ENCODE measurements at places on chromosomes 13 and 19.
A peak's percentile ranks its signal among the peaks of the same experiment; 100 is the strongest.

DNA sequence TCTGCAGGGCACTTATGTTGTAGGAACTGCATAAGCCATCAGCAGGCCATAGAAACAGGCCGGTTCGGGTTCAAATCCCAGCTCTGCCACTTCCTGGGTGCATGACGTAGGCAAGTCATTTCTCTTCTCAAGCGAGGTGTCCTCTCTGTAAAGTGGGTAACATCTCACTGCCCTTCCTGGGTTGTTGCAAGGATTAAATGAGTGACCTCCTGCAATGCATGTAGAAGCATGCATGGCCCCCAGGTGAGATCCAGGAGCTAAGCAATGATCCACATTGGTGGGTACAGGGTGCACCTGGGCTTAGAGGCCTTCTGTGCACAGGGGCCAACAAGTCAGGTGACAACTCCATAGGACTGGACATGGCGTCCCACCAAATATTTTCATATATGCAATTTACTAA, 13.8 kb downstream of the PHLDB3 start:
- no peak for DNase-seq

GRCh38 chr19:46886546-46887239, 25.9 kb downstream of the ARHGAP35 start:
- DNase-seq: no peak

DNA sequence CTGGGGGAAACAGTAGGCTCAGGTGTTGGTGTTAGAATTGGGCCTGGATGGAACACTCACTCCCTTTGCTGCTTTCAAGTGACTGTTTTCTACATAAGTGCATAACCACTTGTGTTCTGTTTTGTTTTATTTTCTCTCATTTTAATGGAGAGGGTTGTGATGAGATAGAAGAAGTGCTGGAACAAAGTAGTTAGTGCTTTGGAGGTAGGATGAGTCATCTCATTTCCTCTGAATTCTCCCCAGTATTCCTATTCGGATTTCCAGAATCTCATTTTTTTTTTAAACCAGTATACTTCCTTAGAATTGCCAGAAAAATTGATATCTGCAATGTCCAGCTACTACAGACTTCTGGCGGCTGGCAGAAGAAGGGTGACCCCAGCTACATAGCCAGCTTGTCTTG, 575.9 kb downstream of the MYO16 start:
- no peak for DNase-seq

GRCh38 chr19:15456871-15457700, 7.3 kb downstream of the RASAL3 start:
- no peak for DNase-seq

DNA sequence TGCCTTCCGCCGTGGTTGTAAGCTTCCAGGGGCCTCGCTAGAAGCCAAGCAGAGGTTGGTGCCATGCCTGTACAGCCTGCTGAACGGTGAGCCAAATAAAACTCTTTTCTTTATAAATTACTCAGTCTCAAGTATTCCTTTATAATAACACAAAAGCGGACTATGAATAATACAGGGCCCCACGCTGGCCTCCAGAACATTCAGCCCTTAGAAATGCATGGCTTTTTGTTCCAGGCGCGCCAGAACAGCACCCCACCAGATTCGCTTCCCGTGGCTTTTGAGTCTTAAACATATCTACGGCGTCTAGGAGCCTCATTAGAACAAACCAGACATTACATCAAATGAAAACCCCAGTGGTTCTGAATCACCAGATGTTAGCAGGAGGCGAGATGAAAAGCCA, 75.1 kb downstream of the SLC15A1 start:
- no peak for DNase-seq

DNA sequence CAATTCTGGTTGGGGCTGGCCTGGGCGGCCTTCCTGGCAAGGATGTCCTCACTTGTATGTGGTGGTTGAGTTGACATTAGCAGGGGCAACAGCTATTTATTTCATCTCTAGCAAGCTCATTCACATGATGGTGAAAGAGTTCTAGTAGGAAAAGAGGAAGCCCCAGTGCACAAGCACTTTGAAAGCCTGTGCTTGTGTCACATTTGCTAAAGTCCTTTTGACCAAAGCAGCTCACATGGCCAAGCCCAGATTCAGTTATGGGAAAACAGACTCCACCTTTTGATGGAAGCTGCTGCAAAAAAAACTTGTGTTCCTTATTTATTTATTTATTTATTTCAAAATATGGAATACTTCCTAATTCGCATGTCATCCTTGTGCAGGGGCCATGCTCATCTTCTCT, 17.2 kb downstream of the GTF2F2 start:
- DNase-seq: no peak

DNA sequence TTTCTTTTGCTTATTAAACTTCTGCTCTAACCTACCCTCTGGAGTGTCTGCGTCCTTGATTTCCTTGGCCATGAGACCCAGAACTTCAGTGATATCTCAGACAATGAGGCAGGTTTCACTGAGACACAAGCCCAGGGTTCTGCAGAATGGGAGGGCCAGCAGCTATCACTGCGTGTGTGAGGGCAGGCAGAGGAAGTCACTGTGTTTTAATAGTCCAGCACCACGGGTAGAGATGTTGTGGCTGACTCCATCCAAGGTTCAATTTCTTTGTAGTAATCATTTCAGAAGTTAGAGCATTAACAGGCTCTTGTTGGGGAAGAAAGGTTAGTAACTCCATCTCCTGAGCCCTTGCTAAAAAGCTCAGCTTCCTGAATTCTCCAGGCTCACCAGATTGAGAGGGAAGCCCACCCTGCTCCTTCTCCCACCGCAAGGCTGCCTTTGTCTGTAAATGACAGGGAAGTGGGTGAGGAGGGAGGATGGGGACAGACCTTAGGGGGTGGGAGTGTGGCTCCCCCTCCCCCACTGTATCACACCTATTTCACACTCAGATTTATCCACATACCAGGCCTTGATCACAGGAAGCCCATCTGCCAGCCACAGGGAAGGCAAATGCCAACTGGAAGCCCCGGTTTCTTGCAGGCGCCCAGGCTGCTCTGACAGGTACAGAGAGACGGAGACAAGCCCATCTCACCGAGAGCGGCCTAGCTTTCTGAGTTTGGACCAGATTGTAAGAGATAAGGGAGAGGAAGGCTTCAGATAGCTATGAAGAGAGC, 2.1 kb downstream of the C19orf12 start:
- no peak for DNase-seq

GRCh38 chr19:10593820-10594637, 6.9 kb upstream of the AP1M2 start:
- DNase-seq: no peak

- DNase-seq: no peak
Observed at GRCh38 chr19:44846455-44847143, 502 bp downstream of the NECTIN2 start.

GRCh38 chr13:73107481-73107880, 48.7 kb downstream of the KLF5 start:
- DNase-seq: no peak

DNA sequence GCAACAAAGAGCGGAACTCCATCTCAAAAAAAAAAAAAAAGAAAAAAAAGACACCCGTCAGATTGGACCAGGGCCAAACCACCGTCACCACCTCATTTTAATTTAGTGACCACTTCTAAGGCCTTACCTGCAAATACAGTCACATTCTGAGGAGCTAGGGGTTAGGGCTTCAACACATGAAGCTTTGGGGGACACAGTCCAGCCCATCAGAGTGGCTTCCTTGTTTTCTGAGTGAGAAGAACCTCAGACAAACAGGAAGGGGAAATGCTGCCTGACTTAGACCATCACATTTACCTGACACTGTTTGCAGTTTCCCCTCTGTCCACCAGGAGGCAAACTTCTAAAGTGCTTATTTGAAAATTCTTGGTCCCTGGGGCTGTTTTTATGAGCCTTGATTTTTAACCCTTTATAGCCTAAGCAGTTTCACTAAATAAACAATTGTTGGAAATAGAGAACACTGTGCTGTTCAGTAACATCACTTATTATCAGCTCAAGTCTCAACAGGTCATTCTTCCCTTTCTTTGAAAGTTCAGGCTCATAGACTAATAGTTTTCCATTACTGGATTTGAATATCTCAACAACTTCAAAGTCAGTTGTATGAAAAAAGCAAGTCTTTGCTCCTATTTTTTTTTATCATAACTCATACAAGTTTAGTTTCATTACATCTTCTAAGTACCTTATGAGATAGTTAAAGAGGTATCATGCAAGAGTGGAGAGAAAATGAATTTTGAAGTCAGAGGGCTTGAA, 74.9 kb upstream of the WASF3 start:
- DNase-seq: peak; percentile 43

DNA sequence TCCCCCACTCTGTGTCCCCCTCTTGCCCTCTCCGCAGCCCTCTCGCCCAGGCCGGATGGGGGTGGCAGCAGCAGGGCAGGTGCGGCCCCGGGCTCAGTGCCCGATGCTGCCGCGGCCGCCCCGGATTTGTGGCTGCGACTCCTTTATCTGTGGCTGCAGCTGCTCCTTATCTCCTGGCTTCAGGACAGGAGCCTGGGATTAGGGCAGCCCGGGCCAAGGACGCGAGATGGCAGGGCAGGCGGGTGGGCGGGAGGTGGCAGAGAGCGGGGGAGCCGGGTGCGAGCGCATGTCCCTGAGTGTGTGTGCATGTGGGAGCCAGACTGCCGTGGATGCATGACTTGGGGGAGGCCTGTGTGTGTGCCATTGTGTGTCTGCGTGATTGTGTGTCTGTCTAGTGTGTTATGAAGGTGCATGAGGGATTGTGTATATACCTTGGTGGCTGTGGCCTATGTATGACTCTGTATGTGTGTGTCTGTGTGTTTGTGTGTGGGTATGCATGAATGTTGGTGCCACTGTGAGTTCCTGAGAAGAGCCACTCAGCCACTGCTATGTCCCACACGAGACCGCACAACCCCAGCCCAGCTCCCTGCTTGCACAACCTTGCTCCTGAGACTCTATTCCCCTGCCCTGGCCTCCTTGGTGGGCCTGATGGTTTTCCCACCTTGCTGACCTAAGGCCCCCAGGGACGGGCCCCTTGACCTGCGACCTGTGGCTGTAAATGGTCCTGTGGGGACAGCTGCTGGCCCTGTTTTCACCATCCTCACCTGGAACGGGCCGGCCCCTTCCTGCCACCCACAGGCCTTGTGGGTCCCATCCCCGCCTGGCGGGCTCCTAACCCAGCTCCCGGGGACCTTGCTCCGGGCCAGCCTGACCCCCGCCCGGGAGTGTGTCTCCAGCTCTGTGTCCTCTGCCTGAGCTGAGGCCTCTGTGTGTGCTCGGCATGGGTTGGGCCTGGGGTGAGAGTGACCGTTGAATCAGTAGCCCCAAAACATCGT, 5.3 kb upstream of the NRTN start:
- no peak for DNase-seq

- no peak for DNase-seq
Observed at GRCh38 chr13:62629618-62630017, 1214.0 kb upstream of the PCDH20 start.

- no peak for DNase-seq
Observed at GRCh38 chr19:2270157-2270422, 11.9 kb downstream of the PEAK3 start.

GRCh38 chr13:43206838-43207237, 183.5 kb downstream of the DNAJC15 start:
- DNase-seq: no peak

DNA sequence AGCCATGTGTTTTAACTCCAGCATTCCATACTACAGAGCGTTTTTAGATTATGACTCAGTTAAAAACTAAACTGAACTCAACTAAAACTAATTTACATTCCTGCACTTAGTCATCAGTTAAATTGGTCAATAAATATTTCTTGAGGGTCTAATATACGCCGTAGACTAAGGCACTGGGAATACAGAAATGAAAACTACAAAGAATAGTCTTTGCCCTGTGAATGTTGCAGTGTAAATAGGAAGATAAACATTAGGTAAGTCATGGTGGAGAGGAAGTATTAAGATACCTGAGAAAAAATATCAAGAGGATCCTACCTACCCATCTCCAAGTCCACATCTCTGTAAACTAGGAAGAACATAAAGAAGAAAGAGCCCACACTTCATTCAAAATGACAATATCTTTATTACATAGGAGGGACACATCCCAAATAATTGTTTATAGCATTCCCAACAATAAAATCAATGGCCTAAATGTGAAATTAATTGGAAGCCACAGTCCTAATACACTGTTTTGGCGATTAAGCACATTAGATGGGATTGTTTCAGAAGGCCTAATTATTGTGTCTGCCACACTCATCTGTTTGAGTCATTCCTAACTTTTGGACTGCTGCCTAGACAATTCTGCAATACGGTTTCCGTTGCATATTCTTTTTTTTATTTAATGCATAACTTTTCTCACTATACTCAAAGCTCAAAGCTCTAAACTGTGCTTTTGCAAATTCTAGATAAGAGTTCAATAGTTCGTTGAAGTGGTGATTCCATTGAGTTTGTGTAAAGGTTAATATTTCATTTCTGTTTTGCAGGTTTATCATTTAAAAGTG, 52.9 kb downstream of the MBNL2 start:
- no peak for DNase-seq

DNA sequence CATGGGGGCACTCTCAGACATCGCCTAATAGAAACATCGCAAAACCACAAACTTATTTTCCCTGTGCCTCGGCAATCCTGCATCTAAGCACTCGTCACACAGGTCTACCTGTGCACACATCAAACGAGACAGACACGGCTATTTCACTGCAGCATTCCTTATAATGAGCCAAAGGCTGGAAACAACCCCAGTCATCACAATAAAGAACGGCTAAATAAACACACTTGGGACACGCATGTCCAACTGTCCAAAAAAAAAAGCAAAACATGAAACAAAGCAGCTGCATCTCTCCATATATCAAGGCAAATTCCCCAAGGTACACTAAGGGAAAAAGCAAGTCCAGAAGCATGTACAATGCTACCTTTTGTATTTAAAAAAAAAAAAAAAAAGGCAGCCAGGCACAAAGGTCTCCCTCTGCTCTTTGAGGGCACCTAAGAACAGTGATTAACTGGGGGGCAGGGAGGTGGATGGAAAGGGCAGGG, 27.2 kb upstream of the CCNP start:
- DNase-seq: no peak

DNA sequence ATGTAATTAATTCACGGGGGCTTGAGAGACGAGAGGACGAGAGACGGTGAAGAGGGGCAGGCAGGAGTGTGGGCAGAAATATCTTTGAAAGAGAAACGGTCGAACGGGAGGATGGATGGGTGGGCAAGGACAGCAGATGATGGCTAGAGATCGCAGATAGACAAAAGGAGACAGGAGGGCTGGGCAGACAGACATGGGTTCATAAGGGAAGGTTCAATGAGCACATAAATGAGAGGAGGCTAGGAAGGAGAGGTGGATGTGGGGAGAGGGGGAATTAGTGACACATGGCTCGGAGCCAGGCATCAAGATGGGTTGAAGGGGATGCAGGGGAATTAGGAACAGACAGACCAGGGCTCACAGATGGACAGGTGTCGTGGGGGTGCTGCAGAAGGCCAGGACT, 1.1 kb downstream of the SYT3 start:
- no peak for DNase-seq

GRCh38 chr13:27079421-27079958, 92.1 kb downstream of the USP12 start:
- DNase-seq: no peak

DNA sequence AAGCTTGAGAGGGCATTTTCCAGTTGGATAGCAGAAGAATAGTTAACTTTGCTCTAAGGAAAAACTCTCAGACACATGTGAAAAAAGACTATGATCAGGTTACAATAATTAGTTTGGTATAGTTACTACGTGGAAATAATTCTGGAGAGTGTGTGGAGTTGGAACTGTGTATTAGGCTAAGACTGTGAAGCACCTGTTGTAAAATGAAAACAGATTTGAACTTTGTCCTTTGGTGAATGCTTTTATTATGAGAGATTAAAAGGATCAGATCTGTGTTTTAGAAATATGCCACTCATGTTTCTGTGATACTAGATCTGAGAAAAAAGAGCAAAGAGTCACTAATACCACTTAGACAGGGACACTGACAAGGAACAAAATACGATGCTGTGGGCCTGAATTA, 807.5 kb upstream of the ATXN8OS start:
- DNase-seq: no peak

- no peak for DNase-seq
Observed at GRCh38 chr19:39475748-39476147, 4.9 kb upstream of the TIMM50 start.
